IMR-90 (cell line): ENCODE measurements at places on chromosomes 1 and 21. TPM values are rescaled to one million over a fixed set of nuclear protein-coding genes. Genes with fewer than 3 reads are reported as not detected.

GJB4 gene
- not detected in 2 replicates for total RNA-seq

DNA sequence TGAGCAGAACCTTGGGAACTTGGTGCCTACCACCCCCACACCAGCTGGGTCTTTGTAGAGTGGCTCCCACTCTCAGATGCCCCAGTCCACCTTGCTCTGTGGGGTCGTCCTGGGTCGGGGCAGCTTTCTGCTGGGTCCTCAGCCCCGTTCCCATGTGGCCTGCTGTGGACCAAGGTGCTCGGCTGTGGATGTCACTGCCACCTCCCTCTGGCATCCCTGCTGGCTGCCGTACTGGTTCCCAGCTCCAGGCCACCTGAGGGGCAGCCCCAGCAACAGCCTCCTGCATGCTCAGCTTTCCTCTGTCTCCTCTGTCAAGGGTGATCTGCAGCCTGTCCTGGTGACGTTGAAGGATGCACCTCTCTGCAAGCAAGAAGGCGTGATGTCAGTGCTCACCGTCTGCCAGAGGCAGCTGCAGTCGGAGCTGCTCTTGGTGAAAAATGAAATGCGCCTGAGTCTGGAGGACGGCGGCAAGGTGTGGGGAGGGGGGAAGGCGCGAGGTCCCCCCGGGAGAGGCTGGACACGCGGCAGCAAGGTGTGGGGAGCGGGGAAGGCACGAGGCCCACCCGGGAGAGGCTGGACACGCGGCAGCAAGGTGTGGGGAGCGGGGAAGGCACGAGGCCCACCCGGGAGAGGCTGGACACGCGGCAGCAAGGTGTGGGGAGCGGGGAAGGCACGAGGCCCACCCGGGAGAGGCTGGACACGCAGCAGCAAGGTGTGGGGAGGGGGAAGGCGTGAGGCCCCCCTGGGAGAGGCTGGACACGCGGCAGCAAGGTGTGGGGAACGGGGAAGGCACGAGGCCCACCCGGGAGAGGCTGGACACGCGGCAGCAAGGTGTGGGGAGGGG, 45.9 kb upstream of the DIP2A start:
- DNase-seq: no peak

- no peak for DNase-seq
Observed at GRCh38 chr21:32455548-32455947, 43.0 kb downstream of the EVA1C start.

DNA sequence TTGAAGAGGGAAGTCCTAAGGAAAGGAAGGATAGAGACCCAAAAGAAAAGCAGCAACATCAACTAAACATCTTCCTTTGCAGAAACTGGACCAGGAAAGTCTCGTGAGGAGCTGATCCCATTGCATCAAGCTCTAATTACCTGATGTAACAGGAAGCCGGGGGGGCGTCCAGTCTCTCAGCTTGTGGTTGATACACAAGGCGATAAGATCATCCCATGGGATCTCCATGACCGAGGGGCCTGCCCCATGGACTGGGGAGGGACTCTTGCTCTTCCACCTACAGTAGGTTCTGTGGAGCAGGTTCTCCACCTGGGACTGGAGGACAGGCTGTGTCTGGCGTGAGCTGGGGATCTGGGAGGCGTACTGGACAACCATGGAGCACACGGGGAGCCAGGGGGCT, 14.8 kb upstream of the LSS start:
- no peak for DNase-seq

- DNase-seq: no peak
Observed at GRCh38 chr1:71785450-71785849, 496.9 kb downstream of the NEGR1 start.

CHIA gene
- not detected in 2 replicates for total RNA-seq

DNA sequence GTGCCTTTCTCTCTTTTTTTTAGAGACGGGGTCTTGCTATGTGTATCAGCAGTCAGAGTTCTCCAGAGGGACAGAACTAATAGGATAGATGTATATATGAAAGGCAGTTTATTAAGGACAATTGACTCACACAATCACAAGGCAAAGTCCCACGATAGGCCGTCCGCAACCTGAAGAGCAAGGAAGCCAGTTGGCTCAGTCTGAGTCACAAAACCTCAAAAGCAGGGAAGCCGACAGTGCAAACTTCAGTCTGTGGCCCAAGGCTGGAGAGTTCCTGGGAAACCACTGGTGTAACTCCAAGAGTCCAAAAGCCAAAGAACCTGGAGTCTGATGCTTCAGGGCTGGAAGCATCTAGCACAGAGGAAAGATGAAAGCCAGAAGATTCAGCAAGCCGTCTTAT, 16.3 kb upstream of the H3-3A start:
- peak; percentile 89 for DNase-seq

- DNase-seq: peak; percentile 52
Observed at GRCh38 chr1:81584398-81584797, 216.3 kb upstream of the ADGRL2 start.

C1orf56 gene
- total RNA-seq: 0.54 and 0.83 TPM in 2 replicates

- DNase-seq: no peak
Observed at GRCh38 chr21:39961251-39961650, 94.0 kb downstream of the PCP4 start.

- DNase-seq: peak; percentile 4
Observed at GRCh38 chr1:207654320-207654719, 9.4 kb downstream of the CR1L start.

MOB3C gene
- 6.4 and 7.3 TPM in 2 replicates for total RNA-seq

GRCh38 chr1:160291248-160292220, 6.6 kb upstream of the PEX19 start:
- peak; percentile 70 for DNase-seq

C4BPB gene
- total RNA-seq: not detected in 2 replicates

DNA sequence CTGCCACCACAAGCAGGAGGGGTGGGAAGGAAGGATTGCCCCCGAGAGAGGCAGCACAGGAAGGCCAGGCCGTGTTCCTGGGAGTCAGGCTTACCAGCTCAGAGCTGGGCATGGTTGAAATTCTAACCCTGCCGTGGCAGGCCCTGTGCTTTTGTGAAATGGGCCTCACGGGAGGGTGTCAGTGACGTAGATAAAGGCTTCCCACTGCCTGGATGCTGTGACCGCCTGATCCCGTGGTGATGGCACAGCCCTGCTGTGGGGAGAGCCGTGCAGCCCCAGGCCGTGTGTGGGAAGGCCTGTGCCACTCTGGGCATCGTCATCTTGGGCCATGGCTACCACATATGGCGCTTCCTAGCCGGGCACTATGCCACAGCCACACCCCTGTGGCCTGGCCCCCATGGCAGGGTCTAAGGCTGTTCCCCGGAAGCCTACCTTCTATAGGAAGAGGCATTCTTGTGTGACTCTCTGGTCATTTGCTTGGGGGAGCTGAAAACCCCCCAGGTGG, 161.3 kb downstream of the PCBP3 start:
- DNase-seq: no peak

- no peak for DNase-seq
Observed at GRCh38 chr1:19764848-19765247, 34.9 kb downstream of the TMCO4 start.

- no peak for DNase-seq
Observed at GRCh38 chr1:148385371-148386030, 97.6 kb downstream of the PPIAL4G start.

OR2T35 gene
- total RNA-seq: not detected in 2 replicates

SPRR4 gene
- total RNA-seq: not detected in 2 replicates

DNA sequence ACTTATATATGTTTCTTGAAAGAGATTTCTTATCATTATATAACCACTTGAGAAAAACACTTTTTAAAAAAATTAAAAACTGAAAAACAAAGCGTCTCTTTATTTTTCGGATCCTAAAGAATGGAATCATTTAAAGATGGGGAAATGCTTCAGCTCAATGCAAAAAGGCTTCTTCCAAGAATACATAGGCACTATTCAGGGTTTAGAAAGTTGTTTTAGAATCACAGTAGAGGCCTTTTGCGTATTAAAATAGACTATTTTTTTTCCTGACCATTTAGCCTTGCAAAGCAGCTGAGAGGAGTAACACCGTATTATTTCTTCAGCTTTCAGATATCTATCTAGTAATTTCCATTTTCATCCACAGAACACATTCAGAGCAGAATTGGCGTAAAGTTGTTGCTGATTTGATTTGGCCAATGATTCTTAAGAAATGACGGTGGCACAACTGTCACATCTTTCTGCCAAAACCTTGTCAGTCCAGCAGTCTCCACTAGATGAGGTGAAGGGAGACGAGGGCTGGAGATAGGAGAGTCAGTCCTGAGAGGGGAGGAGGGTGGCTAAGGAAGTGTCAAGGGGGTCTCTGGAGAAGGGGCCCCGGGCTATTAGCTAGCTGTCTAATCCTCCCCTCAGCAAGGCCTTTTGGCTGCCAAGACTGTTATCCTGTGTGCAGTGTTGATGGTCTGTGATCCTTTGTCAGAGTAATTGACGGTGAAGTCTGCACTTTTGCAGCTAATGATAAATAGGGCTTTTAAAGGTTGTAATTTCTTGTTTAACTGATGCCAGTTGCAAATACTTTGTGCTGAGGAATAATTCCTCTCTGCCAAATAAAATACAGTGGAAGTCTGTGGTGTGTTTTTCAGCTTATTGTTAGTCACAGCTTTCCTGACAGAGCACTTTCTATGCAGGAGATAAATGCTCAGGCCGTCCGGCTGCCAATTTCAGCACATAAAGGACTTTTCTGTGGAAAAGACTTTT, 34.7 kb downstream of the PRRX1 start:
- DNase-seq: peak; percentile 57

DNA sequence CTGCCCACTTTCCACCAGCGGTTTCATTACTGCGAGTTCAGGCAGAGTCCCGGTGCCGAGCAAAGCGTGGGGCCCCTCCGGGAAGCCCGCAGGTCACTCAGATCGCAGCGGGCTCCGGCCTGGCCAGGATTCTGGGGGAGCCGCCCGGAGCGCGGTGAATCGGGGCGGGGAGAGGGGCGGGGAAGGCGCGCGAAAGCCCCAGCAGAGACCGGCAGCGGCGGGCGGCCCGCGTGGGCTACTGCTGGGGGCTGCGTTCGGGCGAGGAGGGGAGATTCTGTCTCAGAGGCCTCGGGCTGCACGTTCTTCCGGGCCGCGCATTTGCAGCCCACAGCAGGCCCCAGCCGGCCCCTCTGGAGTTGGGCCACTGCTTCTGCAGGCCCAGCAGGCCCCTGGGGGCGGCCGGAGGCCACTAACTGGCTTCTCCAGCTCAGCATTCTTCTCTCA, 64.7 kb downstream of the SCCPDH start:
- DNase-seq: no peak

NOS1AP gene
- total RNA-seq: under 0.01 and 0.18 TPM in 2 replicates

GRCh38 chr1:225906467-225906866, 17.5 kb upstream of the LEFTY1 start:
- DNase-seq: no peak

DNA sequence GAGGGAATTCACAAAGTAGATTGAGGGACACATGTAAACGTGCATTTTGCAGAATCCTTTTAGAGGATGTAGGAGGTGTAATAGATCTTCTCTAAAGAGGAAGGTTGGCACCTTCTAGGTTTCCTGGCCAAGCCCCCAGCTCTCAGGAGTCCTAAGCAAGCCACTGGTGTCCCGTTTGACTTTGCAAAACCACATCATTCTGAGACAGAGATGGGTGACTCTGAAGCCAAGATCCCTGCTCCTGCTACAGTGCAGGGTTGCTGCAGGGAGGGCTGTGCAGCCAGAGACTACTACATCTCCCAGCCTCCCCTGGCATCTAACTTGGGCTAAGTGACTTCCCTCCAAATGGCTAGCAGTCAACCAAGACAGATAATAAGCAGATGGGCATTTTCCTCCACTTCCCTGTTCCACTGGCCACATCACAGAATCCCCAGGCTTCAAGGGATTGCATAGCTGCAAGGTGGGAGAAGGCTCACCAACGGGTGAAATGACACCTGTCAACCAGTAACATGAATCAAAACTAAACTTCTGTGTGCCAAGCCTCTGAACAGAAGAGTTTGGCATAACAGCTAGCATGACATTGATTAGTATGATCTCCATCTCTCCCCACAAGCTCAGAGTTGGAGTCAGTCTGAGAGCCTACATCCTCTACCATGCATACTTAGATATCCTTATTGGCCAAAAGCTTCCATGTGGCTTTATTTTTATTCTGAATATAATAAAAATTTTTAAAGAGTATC, 129.6 kb upstream of the COA6 start:
- no peak for DNase-seq

DNA sequence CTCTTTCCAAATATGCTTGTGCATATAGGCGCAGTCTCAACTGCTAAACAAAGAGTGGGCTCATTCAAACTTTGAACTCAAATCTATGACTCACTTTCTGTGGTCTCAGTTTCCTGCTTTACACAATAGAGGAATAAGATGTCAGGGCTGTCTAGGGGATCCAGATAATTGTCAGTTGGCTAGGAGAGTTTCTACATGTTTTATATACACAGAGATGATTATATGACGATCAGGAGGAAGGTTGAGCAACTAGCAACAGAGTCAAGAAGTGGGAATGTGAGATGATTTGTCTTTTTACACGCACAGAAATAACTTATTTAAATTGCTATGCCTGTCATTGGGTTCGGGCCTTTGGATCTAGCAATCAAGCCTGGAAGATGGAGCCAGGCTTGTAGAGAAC, 299.4 kb upstream of the LYPLAL1 start:
- DNase-seq: peak; percentile 94

DNA sequence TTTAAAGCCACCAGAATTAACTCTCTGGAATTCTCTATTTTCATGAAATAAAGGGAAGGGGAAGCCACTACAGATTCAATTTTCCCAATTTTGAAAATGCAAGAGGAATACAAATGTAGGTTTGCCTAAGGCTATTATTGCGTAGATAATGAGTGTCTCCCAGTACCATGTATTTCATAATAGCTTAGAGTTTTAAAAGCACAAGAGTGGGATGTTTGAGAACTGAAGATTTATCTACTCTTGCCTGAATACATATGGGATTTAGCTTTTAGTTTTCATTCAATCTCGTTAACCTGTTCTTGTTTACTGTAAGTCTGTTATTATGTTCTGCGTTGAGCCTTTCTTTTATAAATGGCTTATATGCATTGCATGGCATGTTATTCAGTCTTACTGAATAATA, 795.1 kb downstream of the BRINP3 start:
- DNase-seq: no peak

DNA sequence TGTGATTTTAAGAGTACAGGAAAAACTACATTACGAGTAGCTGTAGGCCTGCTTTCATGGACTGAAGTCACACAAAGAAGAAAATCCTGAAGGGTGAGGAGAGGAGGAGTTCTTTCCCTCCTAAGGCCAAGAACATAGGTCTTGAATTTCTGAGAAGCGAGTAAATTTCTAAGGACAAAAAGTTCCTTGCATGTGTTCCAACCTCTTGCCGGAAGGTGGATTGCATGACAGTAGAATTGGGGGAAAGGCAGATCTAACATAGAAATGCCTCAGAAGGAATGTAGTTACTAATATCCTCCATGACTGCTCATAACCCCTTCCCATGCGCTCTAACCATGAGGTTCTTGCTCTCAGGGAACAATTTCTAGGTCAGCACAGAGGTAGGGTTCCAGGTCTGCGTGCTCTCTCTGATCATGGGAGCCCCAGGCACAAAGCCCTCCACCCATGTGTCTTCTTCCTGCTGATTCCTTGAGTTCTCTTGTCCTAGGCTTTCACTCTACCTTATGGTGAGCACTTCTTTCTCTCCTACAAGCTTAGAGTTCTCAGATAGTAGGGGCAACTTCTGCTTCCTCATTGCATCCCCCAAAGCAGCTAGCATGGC, 13.7 kb downstream of the CD2 start:
- DNase-seq: no peak
